ENCODE measurements at places on chromosomes 4 and X.

- DNase-seq = no peak
Observed at GRCh38 chr4:112348488-112349158, 51.5 kb downstream of the ALPK1 start.

- no peak for DNase-seq
Observed at GRCh38 chr4:107497054-107497453, 223.0 kb downstream of the PAPSS1 start.

GRCh38 chr4:124790471-124790870 is 77.9 kb upstream of the ANKRD50 start:
- DNase-seq = no peak

DNA sequence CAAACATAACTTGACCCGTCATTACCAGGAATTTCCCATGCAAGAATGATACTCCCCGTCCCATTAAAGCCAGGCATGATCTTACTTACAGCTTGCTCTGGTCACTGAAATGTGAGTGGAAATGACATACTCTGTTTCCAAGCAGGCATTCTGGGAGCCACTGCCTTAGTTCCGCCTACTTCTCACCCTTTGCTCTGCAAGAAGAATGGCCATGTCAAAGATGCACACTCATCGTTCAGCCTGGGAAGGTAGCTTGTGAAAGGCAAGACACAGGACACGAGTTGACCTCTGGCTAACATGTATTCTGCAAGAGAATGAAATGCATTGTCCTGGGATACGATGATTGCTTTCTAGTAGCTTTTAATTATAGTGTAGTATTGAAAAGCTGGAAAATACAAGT is 1144.4 kb downstream of the NLGN4X start:
- DNase-seq = no peak

GRCh38 chrX:155263854-155264628 is at the start of gene RAB39B:
TSS of gene RAB39B (minus strand) at chrX:155264491. CDS start at chrX:155264288, 203 bp downstream.
- DNase-seq = peak; percentile 41

- no peak for DNase-seq
Observed at GRCh38 chrX:109843963-109844751, 111.1 kb upstream of the ACSL4 start.

DNA sequence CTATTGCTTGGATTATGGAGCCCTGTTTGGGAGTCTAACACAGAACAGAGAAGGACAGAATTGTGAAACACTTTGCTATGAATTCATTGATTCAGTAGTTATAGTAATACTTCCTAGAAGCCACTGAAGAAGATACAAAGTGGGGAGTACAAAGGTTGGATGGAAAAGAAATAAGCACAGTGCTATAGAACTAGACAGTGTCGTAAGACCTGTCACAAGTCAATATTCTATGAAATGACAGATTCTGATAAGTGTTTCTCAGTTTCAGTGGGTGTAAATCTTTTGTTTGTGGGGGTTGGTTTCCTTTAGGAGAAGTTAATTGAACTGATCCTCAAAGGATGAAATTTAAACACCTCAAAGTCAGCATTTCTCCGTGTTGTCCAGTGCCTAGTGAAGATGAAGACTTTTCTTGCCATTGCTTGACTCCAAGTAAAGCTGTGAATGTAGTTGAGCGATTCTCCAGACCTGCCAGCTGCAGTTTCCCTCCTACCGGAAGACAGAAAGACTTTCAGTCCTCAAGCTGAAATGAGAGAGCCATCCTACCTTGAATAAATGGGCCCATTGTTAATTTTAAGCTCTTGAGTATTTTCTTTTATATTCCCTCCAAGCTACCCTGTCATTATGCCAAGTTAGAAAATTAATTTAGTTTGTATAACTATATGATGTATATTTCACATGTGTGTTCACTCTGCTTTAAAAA is 7.9 kb downstream of the PDLIM5 start:
- no peak for DNase-seq

- no peak for DNase-seq
Observed at GRCh38 chr4:4519297-4519894, 22.5 kb downstream of the STX18 start.

- DNase-seq = peak; percentile 17
Observed at GRCh38 chr4:174222266-174222872, 61.1 kb downstream of the FBXO8 start.

- no peak for DNase-seq
Observed at GRCh38 chr4:172980219-172980618, 188.4 kb upstream of the GALNT7 start.

DNA sequence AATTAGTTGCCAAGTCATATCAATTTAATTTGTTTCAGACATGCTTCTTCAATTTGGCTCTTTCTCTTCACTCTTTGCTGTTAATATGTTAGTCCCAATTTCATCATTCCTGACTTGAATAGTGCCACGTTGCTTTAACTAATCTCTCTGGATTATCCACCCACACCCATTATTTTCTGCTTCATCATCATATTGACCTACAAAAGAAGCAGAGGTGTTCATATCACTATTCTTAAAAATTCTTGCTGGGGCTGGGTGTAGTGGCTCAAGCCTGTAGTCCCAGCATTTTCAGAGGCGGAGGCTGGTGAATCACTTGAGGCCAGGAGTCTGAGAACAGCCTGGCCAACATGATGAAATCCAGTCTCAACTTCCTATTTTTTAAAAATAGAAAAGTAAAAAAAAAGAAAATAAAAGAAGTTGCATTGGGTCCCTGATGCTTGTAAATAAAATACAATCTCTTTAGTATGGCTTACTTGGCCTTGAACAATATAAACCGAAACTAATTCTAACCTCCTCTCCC is 65.7 kb upstream of the KCNIP4 start:
- no peak for DNase-seq

- DNase-seq = no peak
Observed at GRCh38 chr4:185115827-185116232, 27.2 kb upstream of the SLC25A4 start.

- no peak for DNase-seq
Observed at GRCh38 chr4:159041054-159042034, 61.5 kb upstream of the RAPGEF2 start.

DNA sequence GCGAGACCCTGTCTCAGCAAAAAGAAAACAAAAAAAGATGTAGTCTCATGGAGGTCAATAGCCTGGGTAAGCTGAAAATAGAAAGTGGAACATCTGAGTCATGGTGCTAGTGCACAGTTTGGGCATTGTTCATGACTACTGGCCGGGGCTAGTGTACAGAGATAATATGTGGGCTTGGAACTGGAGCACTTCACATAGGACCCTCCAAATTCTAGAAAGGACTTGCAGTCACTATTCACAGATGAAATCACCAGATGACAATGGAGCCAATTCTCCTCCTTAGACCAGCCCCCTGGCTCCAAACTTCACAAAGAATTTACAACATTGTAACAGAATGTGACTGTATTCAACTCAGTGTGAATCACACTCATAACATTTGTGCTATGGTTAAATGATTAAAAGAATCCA is 367.8 kb upstream of the SLC7A11 start:
- DNase-seq = no peak

DNA sequence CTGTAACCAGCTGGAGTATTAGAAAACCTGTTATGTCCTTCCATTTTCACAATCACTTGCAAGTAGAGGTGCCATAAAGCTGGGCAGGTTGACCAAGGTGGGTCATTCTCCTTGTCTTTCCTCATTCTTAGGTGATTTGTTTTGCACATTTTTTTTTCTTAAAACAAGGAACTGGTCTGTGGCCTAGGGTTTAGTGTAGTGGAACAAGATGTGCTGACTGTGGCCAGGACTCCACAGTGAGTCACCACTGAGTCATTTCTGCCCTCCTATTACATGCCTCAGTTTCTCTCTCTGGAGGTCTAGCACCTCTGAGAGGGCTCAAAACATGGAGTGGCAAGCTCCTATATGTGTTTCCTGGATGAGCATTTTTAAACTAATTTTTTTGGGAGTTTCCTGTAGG is 355.9 kb downstream of the GPM6A start:
- no peak for DNase-seq

DNA sequence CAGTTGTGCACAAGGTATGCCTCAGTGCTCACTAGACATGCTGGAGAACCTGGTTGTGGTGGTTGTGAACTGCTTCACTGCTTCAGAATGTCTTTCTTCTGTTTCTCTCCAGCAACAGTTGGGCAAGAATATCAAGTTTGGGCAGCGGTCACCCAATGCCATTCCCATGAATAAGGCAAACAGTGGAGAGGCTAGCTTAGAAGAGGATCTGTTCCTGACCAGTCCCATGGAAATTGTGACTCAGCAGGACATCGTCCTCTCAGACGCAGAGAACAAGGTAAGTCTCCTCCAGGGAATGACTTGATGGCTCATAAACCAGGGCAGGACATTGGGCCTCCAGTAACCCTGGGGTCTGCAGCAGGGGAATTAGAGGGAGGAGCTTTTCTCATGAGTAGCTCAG is 79.9 kb downstream of the AASDH start:
- no peak for DNase-seq

DNA sequence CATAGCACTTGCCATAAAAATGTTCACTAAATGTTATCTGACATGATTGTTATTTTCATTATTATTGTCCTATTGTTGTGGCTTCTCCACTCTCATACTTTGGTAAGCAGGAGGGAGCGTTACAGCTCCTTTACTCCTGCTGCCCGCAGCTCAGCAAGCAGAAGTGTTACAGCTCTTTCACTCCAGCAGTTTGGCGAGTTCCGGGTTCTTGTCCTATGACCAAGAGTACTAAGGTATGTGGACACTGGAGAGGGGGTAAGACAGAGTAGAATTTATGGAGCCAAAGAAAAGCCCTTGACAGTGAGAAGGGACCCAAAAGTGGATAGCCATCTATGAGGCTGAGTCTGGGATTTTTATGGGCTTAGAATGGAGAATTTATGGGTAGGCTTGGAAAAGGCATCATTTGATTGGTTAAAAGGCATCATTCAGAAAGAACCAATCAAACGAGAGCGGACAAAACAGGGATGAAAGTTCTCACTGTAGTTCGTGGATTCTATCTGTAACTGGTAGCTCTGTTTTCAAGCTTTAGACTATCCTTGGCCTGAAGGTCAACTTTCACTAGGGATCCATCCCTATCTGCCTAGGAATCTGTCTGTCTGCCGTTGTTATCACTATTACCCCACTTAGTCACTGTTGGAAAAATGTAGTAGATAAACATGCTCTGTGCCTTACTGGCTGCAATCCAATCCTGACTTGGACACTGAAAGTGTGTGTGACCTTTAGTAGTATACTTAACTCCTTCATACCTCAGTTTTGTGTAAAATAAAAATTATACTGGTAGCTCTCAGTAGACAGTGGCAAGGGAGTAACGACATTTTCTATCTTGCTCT is 545.6 kb upstream of the LCORL start:
- DNase-seq = no peak

- DNase-seq = no peak
Observed at GRCh38 chr4:180539284-180539683, 1703.9 kb upstream of the TENM3 start.

GRCh38 chr4:4396628-4397440 is 9.9 kb downstream of the NSG1 start:
- no peak for DNase-seq

- DNase-seq = no peak
Observed at GRCh38 chr4:47215759-47216158, 184.4 kb downstream of the GABRB1 start.

DNA sequence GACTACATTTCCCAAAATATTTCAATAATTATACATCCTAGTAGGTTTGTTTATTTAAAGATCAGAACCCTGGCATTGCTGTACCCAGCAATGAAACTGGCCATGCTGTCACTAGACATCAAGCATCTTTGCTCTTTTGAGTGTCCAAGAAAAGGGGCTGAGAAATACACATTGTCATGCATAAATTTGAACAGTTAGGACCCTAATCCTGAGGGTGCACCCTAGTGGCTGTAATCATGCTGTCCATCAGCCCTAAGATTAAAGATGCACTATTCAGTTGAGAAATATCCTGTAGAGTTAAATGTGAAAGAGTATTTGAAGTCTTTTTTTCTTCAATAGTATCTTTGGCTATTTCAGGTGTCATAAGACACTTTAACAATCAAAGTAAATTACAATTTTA is 108.8 kb downstream of the NFKB1 start:
- no peak for DNase-seq

DNA sequence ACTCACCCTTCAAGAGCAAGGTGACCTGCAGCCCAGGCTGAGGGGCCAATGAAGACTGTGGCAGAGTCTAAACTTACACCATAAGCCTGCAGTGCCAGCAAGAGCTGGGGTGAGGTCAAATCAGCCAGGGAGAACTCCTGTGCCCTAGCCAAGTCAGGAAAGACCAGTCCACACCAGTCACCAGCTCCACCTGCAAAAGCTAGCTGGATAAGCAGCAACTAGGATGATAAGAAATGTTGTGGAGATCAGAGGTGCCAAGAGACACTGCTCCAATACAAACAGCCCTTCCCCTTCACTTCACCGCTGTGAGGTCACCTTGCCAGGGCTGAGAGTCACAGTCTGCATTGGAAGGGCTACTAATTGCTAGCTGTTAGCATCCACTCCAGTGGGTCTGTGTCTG is 31.3 kb downstream of the NIPAL1 start:
- no peak for DNase-seq

GRCh38 chr4:10182446-10183424 is 66.1 kb upstream of the WDR1 start:
- no peak for DNase-seq

DNA sequence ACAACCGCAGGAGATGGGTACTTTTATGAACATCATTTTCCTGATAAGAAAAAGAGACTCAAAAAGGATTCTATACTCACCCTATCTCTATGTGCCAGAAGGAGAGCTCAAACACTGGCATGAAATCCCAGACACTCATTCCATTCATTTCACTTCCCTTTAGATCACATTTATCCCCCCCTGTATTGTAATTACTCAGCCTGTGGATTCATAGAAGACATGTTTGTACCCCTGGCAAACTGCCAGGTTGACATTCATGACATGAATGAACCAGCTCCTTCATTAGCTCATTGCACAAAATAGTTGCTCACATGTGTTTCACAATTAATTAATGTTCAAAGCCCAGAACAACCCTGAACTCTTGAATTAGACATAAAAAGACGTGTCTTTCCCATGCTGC is 4.9 kb downstream of the SMR3A start:
- no peak for DNase-seq

DNA sequence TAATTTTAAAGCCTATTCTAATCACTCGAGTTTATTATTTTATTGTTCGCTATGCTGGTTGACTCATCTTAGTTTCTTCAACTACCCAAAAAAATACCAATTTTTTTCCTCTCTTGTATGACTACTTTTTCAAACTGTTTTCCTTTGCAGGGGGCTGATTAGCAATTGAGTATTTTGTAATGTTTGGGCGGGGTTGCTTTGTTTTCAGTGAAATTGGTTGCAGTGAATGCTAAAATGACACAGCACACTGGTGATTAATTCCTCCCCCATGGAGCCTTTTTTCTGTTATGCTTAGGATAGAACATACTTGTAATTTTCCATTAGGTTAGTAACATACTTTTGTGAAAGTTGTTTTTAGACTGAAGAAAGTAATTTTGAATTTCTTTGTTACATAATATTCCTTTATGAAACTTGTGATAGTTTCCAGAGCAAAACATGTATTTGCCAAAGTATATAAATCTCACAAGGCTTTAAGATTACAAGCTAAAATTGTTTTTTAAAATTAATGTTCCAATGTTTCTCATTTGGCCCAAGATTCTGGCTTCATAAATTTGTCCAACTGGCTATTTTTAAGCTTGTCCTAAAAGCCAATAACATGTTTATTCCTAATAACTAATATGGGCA is 120.4 kb downstream of the CHIC1 start:
- DNase-seq = no peak

- no peak for DNase-seq
Observed at GRCh38 chrX:17547658-17548057, 172.7 kb downstream of the NHS start.

All from stimulated activated naive CD4-positive, alpha-beta T cell (primary cell).